Cardiac ventricle fibroblast (primary cell): ENCODE measurements at places on chromosomes 4 and X. TPM values are rescaled to one million over a fixed set of nuclear protein-coding genes. Genes with fewer than 3 reads are reported as not detected.

RHOXF2B gene
- total RNA-seq: not detected in 2 replicates

NHS gene
- 1.8 and 2.4 TPM in 2 replicates for total RNA-seq

GALNTL6 gene
- total RNA-seq: not detected in 2 replicates

TMEM165 gene
- total RNA-seq: 150 and 175 TPM in 2 replicates

SLC10A6 gene
- total RNA-seq: not detected in 2 replicates

NRK gene
- 4.8 and 5.0 TPM in 2 replicates for total RNA-seq

GUCY1B1 gene
- total RNA-seq: 6.8 and 8.5 TPM in 2 replicates

NAA11 gene
- not detected in 2 replicates for total RNA-seq

EOLA2 gene
- total RNA-seq: 17.6 and 20.0 TPM in 2 replicates

HSFX3 gene
- total RNA-seq: not detected in 2 replicates

MND1 gene
- total RNA-seq: 0.50 and 0.59 TPM in 2 replicates

JCHAIN gene
- total RNA-seq: 0.10 and 0.12 TPM in 2 replicates

DUSP9 gene
- 0.12 TPM in 1 of 2 replicates, not detected in the other for total RNA-seq

DGKK gene
- total RNA-seq: not detected in 2 replicates

EGFL6 gene
- not detected in 2 replicates for total RNA-seq

ETDA gene
- total RNA-seq: not detected in 2 replicates
